Mammary microvascular endothelial cell (primary cell): ENCODE measurements at places on chromosomes 7 and 10. TPM values are rescaled to one million over a fixed set of nuclear protein-coding genes. Genes with fewer than 3 reads are reported as not detected.

Gene SPAM1
- total RNA-seq, result not detected in 2 replicates

Gene TLL2
- 0.15 and 0.27 TPM in 2 replicates for total RNA-seq

Gene OR6V1
- not detected in 2 replicates for total RNA-seq

Gene PRRT4
- total RNA-seq, result not detected in 2 replicates

Gene ARHGAP22
- total RNA-seq, result 35.3 and 37.4 TPM in 2 replicates

Gene C10orf62
- total RNA-seq, result not detected in 2 replicates

Gene LRRC17
- 2.1 and 3.3 TPM in 2 replicates for total RNA-seq
